Esophagus muscularis mucosa (tissue), 4 donors: ENCODE measurements at places on chromosomes 12 and 14. TPM values are rescaled to one million over a fixed set of nuclear protein-coding genes. Genes with fewer than 3 reads are reported as not detected.

DNA sequence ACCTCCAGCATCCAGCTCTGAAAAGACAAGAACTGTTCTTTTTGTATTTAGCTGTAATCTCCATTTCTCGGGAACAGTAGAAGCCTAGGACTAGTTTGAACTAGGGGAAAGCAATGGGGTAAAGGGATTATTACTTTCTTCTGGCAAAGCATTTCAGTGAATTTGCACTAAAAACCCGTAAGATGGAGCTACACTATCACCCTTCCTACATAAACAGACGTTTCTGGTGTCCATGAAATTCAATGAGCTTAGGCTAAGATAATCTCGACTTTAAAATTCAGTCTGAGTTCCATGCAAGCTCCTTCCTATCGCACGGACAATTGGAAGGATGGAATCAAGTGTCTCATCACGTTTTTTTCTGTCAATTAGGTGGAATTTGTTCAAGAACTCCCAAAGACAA is 24.0 kb downstream of the ACSM4 start:
- no peak for DNase-seq

DNA sequence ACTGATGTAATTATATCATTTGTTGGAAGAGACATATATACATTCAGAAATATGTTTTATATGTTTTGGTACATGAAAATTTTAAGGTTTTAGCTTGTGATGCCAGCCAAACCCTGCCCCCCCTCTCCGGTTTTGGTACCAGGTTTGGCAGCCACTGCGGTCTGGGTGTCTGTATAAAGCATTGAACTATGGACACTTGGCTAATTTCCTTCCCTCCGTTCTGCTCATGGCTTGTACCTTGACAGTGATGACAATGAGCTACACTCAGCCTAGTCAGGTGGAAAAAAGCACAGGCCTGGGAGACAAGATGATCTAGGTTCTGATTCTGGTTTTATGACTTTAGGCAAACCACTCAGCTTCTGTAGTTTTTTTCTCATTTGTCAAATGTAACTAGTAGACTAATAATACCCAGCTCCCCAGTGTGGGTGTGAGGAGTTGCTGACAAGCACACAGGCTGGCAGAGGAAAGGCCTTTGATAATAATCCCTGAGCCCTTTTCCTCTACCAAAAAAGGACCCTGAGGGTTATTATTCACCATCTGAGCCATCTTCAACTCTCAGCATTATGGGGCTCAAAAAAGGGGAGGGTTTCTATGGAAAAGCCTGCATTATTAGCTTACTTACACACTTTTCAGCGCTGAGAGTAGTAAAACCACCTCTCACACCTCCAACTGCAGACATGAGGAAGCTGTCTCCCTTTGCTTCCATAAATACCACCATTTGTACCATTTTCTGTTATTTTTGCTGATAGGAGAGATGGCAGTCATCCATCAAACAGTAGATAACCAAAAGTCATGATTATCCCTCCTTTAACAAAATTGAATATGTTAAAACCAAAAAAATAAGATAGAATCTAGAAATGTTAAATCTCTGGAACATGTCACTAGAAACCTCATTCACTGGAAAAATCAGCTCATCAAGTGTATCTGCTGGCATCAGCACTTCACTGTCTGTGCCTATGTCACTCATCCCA is 76.3 kb upstream of the PSMC1 start:
- no peak for DNase-seq

GRCh38 chr12:20194171-20194570 is 174.2 kb upstream of the PDE3A start:
- no peak for DNase-seq

GRCh38 chr12:68762691-68763090 is 16.7 kb downstream of the SLC35E3 start:
- no peak for DNase-seq

DNA sequence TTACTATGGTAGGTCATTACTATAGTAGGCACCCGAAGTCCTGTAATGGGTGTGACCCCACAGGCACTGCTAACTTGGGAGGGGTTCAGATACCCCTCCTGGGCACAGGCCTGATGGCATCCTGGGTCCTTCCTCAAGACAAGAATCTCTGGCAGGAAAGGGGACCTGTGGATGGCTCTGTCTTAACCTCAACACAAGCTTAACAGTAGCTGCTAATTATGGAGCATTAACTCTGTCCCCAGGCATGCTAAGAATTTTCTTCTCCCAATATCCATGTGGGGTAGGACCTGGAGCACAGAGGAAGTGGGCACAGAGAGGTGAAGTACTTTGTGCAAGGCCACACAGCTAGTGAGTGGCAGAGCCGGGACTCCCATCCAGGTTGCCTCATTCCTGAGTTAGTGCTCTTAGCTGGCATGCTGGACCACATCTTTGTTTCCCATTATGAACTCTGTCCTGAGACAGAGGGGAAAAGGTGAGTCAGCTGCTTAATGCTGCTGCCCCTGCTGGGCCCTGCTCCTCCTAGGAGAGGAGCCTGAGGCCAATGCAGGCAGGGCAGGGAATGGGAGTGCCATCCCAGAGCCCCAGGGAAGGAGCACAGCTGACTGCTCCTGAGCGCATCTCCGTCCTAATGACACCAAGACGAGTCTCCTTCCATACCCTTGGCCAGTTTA is 32.1 kb downstream of the GALNT16 start:
- DNase-seq, result no peak

- DNase-seq, result no peak
Observed at GRCh38 chr12:28938056-28938455, 211.0 kb upstream of the FAR2 start.

DNA sequence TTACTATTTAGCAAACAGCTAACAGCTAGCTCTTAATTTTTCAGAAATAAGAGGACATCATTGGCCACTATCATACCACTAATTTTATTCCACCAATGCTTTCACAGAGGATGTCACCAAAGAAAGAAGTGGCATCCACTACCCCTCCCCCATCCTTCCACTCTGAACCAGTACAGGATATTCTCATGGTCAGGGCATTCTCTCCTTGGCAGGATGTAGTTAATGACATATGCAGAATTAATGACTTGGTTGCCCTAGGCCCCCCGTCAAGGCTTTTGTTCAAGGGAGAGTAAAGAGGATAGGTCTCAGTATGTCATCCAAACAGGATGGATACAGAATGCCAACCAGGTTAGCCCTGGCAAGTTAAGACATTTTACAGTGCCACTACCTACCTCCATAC is 18.9 kb upstream of the NUP107 start:
- no peak for DNase-seq

DNA sequence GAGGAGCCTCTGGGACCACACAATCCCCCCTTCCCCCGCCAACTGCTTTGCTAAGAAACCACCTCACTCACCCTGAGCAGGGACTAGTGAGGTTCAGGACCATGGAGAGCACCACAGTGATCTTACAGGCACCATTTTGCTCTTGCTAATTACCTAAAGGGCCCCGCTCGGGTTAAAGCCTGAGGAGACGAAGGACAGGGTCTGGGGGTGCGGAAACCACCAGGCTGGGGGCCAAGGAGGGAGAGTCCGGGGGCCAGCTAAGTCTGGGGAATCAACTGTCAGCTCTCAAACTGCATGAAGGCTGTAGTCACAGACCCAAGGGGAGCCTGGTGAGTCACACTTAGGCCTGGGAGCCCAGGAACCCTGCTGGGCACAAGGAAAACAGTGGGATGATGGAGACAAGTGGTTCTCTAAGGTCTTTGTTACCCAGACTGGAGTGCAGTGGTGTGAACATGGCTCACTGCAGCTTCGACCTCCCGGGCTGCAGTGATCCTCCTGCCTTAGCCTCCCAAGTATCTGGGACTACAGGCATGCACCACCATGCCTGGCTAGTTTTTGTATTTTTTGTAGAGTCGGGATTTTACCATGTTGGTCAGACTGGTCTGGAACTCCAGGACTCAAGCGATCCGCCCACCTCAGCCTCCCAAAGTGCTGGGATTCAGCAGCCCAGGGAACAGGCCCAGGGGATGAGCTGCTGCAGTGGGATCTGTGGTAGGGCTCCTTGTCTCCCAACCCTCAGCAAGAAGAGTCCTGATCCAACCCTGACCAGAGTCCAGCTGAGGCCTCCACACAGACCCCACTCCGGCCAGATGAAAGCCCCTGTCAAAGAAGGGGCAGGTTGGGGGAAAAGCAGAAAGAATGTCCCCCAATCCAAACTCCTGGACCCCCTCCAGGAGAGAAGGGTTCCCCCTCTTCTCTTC is 98.8 kb downstream of the CALM1 start:
- DNase-seq, result no peak

CCDC197 gene
- total RNA-seq, result not detected

GALNT9 gene
- total RNA-seq, result 0.42 TPM

CBX5 gene
- 39.2 TPM for total RNA-seq

RBM19 gene
- 40.0 TPM for total RNA-seq

LUM gene
- total RNA-seq, result 82.2 TPM

PLBD1 gene
- 18.7 TPM for total RNA-seq
